ENCODE measurements at places on chromosomes 13 and 19.

- DNase-seq, result no peak
Observed at GRCh38 chr13:24203273-24203672, 42.8 kb downstream of the SPATA13 start.

- DNase-seq, result no peak
Observed at GRCh38 chr13:71395053-71395452, 472.0 kb downstream of the DACH1 start.

- DNase-seq, result no peak
Observed at GRCh38 chr19:3467437-3468198, 12.7 kb downstream of the SMIM24 start.

GRCh38 chr13:26449063-26449848, 108.2 kb upstream of the WASF3 start:
- no peak for DNase-seq

DNA sequence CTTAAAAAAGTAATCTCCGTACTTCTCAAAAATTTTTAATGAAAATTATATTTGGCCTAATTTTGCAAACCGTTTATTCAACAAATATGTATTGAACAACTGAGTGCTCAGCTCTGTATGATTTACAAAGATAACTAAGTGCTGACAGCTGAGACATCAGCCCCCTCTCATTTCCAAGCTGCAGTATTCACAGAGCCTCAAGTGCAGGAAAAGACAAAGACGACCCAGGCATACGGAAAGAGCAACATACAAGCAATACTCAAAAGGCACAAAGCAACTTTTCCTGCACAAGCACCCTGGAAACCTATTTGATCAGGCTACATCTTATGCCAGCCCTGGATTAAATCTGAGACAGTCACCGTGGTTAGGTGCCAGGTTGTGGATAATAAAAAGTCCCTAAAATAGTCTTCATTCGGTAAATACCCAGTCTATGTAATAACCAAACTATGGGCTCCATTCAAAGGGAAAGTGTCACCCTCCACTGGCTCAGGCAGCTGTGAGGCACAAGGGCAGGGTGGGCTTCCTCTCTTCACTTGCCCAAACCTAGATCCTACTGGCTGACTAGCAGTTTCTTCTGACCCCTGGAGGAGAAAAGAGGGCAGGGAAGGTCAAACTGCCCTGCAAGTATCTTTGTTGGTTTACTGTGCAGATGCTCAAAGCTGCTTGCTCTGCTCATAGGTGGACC, 65.5 kb downstream of the TBC1D4 start:
- DNase-seq, result no peak

DNA sequence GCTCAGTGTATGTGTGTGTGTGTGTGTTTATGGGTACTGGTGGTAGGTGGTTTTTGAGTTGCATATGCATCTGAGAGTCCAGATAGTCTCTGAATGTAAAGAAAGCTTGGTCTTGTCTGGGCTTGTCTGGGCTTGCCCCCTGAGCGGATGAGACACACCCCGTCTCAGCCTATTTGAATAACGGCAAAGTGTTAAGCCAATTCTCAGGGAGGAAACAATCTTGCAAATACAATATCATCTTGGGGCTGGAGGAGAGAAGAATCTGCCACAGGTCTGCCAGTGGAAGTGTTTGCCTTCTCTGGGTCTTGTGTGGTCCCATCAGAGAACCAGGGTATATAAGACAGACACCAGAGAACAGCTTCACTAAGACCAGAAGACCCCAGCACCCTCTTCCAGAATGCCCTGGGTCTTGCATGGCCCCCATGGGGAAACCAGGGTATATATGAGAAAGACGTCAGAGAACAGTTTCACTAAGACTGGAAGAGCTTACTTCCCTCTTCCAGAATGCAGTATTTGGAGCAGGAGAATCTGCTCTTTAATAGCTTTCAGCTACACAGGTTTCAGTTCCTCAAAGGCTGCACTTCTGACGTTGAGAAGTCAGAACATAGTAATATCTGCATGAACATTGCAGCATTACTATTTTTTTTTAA, 13.3 kb downstream of the CD70 start:
- DNase-seq, result peak; percentile 12
